ENCODE measurements at places on chromosomes 5 and 9. TPM values are rescaled to one million over a fixed set of nuclear protein-coding genes. Genes with fewer than 3 reads are reported as not detected.

Gene PIP5KL1
- 2.6 TPM for total RNA-seq

GRCh38 chr5:81068063-81068462 is 107.9 kb downstream of the RASGRF2 start:
- no peak overlapping the region for H3K4me3 ChIP-seq
- H3K36me3 ChIP-seq = peaks cover 5% of the 10 kb centered on the region
- no peaks in the 10 kb centered on the region for H3K4me1 ChIP-seq
- H3K27ac ChIP-seq = no peak overlapping the region

GRCh38 chr9:121748074-121748473 is 96.6 kb downstream of the DAB2IP start:
- no peaks in the 10 kb centered on the region for H3K36me3 ChIP-seq
- H3K27me3 ChIP-seq = no peaks in the 10 kb centered on the region
- H3K4me1 ChIP-seq = peaks cover 15% of the 10 kb centered on the region
- peak overlapping the region; percentile 87 for H3K27ac ChIP-seq
- H3K4me3 ChIP-seq = no peak overlapping the region
- DNase-seq = peak; percentile 57

GRCh38 chr5:103216137-103216536 is 42.4 kb upstream of the MACIR start:
- no peaks in the 10 kb centered on the region for H3K27me3 ChIP-seq
- DNase-seq = no peak
- H3K4me1 ChIP-seq = peaks cover 18% of the 10 kb centered on the region
- no peak overlapping the region for H3K4me3 ChIP-seq
- H3K36me3 ChIP-seq = peaks cover 12% of the 10 kb centered on the region
- H3K27ac ChIP-seq = no peak overlapping the region

DNA sequence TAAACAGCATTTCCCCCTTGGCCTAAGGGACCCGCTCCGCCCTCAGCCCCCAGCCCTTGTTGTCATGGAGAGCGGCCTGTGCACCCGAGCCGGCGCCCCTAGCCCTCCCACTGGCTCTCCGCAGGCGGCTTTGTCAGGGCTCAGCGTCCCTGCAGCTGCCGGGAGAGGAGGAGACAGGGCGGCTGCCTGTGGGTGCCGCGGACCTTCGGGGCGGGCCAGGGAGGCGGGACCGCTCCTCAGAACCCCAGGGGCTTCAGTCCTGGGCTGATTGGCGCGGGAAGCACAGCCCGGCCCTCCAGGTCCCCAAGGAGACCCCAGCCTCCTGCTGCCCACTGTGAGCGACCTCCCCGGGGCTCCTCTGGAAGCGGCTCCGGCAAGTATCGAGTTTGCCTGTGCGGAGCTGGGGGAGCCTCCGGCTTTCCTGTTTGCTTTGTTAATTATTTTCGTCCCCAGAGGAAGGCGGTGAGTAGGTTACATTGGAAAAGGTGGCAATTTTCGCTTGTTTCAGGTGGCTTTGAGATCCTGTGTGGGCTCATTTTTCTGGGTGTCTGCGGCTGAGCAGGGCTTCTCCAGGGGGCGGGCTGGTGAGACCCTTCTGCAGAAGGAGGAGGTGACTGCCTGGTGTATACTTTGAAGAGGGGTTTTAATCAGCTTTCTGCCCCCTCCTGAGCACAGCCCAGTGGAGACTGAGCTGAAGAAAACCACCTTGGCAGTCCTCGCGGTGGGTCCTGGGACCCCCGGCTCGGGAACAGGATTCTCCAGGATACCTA is at the start of gene FGD3:
Gene FGD3 (plus strand): TSS at position 256 of the 770 bp plus-strand sequence. CDS start 28,734 bp downstream, outside the sequence.
- H3K27me3 ChIP-seq = peaks cover 7% of the 10 kb centered on the region
- peak; percentile 55 for DNase-seq
- H3K4me1 ChIP-seq = peaks cover 19% of the 10 kb centered on the region
- H3K27ac ChIP-seq = peak within 1 kb of the TSS; percentile 66
- peak within 1 kb of the TSS; percentile 73 for H3K4me3 ChIP-seq
- peaks cover 5% of the 10 kb centered on the region for H3K36me3 ChIP-seq

GRCh38 chr9:104572612-104573011 is 3.6 kb downstream of the OR13C8 start:
- no peak for DNase-seq
- H3K36me3 ChIP-seq = no peaks in the 10 kb centered on the region
- H3K27ac ChIP-seq = no peak overlapping the region
- no peak overlapping the region for H3K4me3 ChIP-seq
- no peaks in the 10 kb centered on the region for H3K27me3 ChIP-seq
- H3K4me1 ChIP-seq = no peaks in the 10 kb centered on the region

- H3K36me3 ChIP-seq = no peaks in the 10 kb centered on the region
- H3K4me3 ChIP-seq = no peak overlapping the region
- H3K4me1 ChIP-seq = no peaks in the 10 kb centered on the region
- H3K27ac ChIP-seq = no peak overlapping the region
These were observed 311.4 kb downstream of the TMEM167A start for GRCh38 chr5:82765765-82766164.

DNA sequence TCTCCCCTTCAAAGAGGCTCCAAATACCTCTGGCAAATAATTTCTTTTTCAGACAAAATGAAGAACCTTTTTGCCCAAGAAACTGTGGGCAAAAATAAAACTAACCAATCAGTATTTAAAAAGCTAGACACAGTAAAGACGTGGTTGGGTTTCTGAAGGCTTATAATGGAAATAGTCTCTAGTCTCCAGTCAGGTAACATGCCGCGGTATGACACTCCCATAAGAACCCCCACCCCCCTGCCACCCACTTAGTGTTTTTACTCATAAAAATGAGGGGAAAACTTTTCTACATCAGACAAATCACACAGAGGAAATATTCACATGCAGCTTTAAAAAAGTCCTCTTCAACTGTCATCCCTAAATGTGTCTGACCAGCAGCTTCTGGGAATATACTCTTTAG is 105.3 kb downstream of the THBS4 start:
- no peak for DNase-seq
- H3K27me3 ChIP-seq = no peaks in the 10 kb centered on the region
- peak overlapping the region; percentile 66 for H3K27ac ChIP-seq
- no peak overlapping the region for H3K4me3 ChIP-seq
- peaks cover 61% of the 10 kb centered on the region for H3K4me1 ChIP-seq
- peaks cover 34% of the 10 kb centered on the region for H3K36me3 ChIP-seq

- no peak overlapping the region for H3K4me3 ChIP-seq
- peaks cover 17% of the 10 kb centered on the region for H3K27me3 ChIP-seq
- no peak for DNase-seq
- H3K27ac ChIP-seq = no peak overlapping the region
- no peaks in the 10 kb centered on the region for H3K4me1 ChIP-seq
- no peaks in the 10 kb centered on the region for H3K36me3 ChIP-seq
These were observed 97.7 kb downstream of the CFAP95 start for GRCh38 chr9:69918322-69918721.

DNA sequence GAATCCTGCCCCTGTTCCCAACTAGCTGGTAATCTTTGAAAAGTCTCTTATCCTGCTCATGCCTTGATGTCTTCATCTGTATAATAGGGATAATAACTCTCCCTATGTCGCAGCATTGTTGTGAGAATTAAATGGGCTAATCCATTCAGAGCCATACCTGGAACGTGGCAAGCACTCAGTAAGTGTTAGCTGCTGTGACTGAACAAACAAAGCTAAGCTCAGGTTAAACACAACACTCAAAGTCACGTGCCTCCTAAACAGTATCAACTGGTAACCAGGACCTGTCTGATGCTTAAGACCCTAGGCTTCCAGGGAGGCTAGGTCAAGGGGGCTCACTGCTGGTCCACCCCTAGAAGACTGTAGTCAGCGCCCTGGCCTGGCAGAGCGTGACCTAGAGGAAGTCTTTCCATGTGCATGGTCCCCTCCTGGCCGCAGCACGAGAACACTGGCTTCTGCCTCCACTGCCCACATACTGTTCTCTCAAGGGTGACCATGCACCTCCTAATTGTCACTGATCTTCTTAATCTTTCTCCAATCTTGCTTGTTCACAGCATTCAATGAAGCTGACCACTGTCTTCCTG is 211.1 kb downstream of the TTLL11 start:
- H3K4me1 ChIP-seq = peaks cover 40% of the 10 kb centered on the region
- H3K27ac ChIP-seq = no peak overlapping the region
- no peak overlapping the region for H3K4me3 ChIP-seq
- no peaks in the 10 kb centered on the region for H3K27me3 ChIP-seq

GRCh38 chr5:36932699-36933098 is 56.1 kb downstream of the NIPBL start:
- H3K4me1 ChIP-seq = peaks cover 6% of the 10 kb centered on the region
- no peak for DNase-seq
- H3K27ac ChIP-seq = no peak overlapping the region
- peaks cover 25% of the 10 kb centered on the region for H3K36me3 ChIP-seq
